Fibroblast of lung (primary cell): ENCODE measurements at places on chromosomes 6 and 20. TPM values are rescaled to one million over a fixed set of nuclear protein-coding genes. Genes with fewer than 3 reads are reported as not detected.

HLA-DRB5 gene
- total RNA-seq = not detected in 2 replicates

DNA sequence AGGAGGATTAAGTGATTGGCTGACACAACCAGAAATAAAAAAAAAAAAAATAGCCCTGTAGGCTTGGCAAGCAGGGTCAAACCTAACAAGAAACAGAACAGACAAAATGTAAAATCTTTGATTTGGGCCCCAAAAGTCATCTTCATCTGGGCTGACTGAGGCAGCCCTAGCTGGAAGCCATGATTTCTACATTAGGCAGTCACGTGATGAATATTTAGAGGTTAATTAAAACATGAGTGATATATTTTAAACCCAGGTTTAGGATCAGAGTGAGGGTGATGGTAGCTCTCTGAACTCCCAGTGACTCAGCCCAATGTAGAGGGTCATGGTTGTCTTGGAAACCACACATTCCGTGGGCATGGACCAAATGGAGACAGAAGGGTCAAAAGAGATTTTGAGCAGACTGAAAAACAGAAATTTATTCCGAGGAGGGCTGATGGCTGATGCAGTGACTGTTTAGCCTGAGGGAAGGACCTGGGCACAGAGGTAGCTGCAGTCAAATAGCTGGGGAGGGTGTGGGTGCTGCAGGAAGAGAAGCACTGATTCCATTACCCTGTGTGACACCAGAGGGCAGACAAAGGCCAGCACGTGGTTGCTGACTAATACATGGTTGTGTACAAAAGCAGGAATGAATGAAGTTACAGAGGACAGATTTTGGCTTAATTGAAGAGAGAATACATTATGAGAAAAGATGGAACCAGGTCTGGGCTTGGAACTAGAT, 573.1 kb upstream of the CHD6 start:
- no peak overlapping the region for H3K27ac ChIP-seq
- no peaks in the 10 kb centered on the region for H3K27me3 ChIP-seq
- H3K4me1 ChIP-seq = no peaks in the 10 kb centered on the region
- H3K36me3 ChIP-seq = no peaks in the 10 kb centered on the region
- no peak for DNase-seq

DNA sequence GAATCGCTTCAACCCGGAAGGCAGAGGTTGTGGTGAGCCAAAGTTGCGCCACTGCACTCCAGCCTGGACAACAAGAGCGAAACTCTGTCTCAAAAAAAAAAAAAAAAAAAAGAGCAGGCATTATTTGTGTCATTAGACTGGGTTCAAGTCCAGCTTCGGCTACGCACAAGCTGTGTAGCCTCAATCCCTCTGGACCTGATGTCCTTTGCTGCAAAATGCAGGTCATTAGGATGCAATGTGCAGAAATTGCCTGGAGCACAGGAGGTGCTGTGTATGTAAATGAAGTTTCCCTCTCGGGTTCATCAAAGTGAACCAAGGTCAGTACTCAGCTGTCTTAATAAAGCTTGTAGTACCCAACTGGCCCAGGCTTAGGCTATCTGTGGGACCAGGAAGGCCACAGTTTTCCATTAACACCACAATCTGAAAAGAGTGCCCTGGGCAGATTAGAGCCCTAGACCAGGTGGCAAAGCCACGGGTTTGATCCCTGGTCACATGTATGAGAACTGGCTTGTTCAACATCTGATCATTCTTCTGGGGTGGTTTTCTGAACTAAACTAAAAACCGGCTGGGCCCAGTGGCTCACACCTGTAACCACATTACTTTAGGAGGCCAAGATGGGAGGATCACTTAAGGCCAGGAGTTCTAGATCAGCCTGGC, 155.3 kb downstream of the ZMYND8 start:
- H3K4me1 ChIP-seq = no peaks in the 10 kb centered on the region
- no peak overlapping the region for H3K4me3 ChIP-seq
- no peak for DNase-seq
- H3K27me3 ChIP-seq = no peaks in the 10 kb centered on the region

DNA sequence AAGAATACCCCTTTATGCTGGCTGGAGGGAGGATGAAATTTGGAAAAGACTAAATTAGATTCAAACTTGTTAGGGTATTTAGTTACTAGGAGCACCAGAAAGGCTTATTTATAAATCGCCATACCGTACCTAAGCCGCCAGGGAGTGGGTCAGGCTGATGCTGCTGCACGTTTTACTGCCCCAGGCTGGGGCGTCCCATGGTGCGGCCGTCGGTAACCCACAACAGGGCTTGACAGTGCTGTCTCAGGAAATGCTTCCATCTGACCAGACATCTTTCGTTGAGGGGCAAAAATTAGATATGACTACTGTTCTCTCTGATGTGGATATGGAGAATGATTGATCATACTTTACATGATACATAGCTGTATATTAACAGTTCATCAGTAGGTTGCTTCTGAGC, 52.9 kb downstream of the ARID1B start:
- no peaks in the 10 kb centered on the region for H3K27me3 ChIP-seq
- DNase-seq = no peak
- H3K36me3 ChIP-seq = no peaks in the 10 kb centered on the region
- no peak overlapping the region for H3K27ac ChIP-seq
- H3K4me1 ChIP-seq = peaks cover 8% of the 10 kb centered on the region

DNA sequence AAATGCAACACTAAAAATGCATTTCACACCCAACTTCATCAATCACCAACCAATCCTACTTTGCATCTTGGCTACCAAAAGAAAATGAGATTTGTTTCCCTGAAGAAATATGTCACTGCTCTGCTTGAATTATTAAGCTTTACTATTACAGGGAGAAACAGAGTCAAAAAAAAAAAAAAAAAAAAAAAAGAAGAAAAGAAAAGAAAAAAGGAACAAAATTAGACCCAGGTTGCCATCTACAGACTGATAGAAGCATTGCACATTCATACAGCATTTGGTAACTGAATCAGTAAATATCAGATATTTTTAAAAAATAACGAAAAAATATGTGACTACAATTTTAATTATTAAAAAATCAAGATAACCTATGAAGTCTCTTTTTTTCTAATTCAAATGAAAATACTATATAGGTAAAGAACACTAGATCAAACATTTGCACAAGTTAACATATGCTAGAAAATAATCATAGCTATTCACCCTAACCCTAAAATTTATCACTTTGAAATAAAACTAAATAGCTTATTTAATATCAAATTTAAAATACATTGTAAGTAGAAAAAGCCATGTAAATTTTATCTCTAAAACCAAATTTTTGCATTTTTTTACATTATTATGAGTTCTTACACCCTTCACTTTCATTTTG, 83.3 kb downstream of the DCDC2 start:
- H3K4me3 ChIP-seq = no peak overlapping the region
- H3K36me3 ChIP-seq = no peaks in the 10 kb centered on the region
- H3K27ac ChIP-seq = no peak overlapping the region

DNA sequence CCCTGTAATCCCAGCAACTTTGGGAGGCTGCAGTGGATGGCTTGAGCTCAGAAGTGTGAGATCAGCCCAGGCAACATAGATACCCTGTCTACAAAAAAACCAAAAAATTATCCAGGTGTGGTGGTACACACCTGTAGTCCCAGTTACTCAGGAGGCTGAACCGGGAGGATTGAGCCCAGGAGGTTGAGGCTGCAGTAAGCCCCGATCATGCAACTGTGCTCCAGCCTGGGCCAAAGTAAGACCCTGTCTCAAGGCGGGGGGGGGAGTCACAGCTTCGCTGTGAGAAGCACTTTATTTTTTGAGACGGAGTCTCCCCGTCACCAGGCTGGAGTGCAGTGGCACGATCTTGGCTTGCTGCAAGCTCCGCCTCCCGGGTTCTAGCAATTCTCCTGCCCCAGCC, 54.2 kb downstream of the EZR start:
- H3K4me1 ChIP-seq = no peaks in the 10 kb centered on the region
- no peak overlapping the region for H3K27ac ChIP-seq
- no peaks in the 10 kb centered on the region for H3K27me3 ChIP-seq
- DNase-seq = no peak
- H3K4me3 ChIP-seq = no peak overlapping the region

GRCh38 chr6:3921663-3922062, 72.5 kb downstream of the FAM50B start:
- no peaks in the 10 kb centered on the region for H3K27me3 ChIP-seq
- H3K27ac ChIP-seq = no peak overlapping the region
- DNase-seq = no peak
- H3K4me1 ChIP-seq = peaks cover 2% of the 10 kb centered on the region
- H3K4me3 ChIP-seq = no peak overlapping the region
- no peaks in the 10 kb centered on the region for H3K36me3 ChIP-seq

CST2 gene
- total RNA-seq = not detected in 2 replicates

GRCh38 chr6:124298730-124299129, 495.1 kb downstream of the NKAIN2 start:
- H3K4me3 ChIP-seq = no peak overlapping the region
- no peak overlapping the region for H3K27ac ChIP-seq
- no peaks in the 10 kb centered on the region for H3K4me1 ChIP-seq
- H3K36me3 ChIP-seq = no peaks in the 10 kb centered on the region

DNA sequence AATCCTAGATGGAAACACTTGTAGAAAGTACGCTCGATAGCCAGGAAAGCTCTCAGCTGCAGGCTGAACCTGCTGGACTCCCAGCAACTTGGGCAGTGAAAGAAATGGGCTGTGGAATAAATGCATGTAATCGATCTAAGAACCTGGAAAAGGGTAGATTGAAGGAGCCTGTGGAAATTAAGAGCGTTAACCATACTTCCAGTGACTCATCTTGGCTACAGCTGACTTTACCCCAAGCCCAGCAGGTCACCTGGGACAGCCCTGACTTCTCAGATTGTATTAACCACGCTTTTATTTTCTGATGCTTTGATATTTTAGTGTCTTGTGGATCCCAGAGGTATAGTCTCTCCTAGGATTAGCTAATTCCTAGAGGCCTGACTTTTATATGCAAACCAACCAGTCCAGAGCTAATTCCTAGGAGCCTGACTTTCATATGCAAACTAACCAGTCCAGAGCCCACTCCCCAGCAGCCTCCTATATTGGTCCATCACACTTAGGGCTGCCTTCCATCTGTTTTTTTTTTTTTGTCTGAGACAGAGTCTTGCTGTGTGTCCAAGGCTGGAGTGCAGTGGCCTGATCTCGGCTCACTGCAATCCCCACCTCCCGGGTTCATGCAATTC, 86.3 kb downstream of the GMPR start:
- DNase-seq = peak; percentile 59
- H3K27ac ChIP-seq = no peak overlapping the region
- H3K4me1 ChIP-seq = peaks cover 31% of the 10 kb centered on the region
- H3K4me3 ChIP-seq = no peak overlapping the region
- H3K36me3 ChIP-seq = peaks cover 8% of the 10 kb centered on the region

GRCh38 chr6:39113788-39114187, 1.2 kb downstream of the SAYSD1 start:
- no peak overlapping the region for H3K27ac ChIP-seq
- no peak overlapping the region for H3K4me3 ChIP-seq
- H3K36me3 ChIP-seq = no peaks in the 10 kb centered on the region
- DNase-seq = no peak
- H3K4me1 ChIP-seq = peaks cover 3% of the 10 kb centered on the region
- H3K27me3 ChIP-seq = no peaks in the 10 kb centered on the region

GRCh38 chr6:132812255-132812732, 2.1 kb upstream of the RPS12 start:
- peak overlapping the region; percentile 87 for H3K27ac ChIP-seq
- peaks cover 5% of the 10 kb centered on the region for H3K36me3 ChIP-seq
- peak; percentile 63 for DNase-seq
- peaks cover 5% of the 10 kb centered on the region for H3K4me1 ChIP-seq
- peaks cover 5% of the 10 kb centered on the region for H3K27me3 ChIP-seq
- H3K4me3 ChIP-seq = peak overlapping the region; percentile 98

DNA sequence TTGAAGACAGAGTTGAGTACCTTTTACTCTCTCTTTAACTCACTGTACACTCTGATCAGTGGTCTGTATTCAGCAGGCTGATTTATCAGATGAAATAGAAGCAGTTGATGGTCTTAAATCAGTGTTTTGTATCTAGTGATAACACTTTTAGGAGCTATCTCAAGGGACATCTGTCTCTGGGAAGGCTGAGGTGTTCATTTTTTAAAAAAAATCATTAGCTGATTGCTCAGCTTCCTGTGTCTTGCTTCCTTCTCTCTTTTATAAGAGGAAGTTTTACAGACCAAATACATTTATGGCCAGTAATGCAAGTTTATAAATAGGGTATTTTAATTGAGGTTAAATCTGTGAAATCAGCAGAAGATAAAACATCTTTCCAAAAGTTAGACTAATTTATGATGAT, 12.0 kb upstream of the CCDC170 start:
- H3K27me3 ChIP-seq = no peaks in the 10 kb centered on the region
- no peak for DNase-seq
- H3K4me1 ChIP-seq = peaks cover 3% of the 10 kb centered on the region
- no peak overlapping the region for H3K27ac ChIP-seq
- no peak overlapping the region for H3K4me3 ChIP-seq

FAM83C gene
- total RNA-seq = not detected in 2 replicates

NNAT gene
- total RNA-seq = 0.26 and 0.83 TPM in 2 replicates

SAMD10 gene
- 0.77 and 0.99 TPM in 2 replicates for total RNA-seq

ZNF391 gene
- 1.3 and 2.8 TPM in 2 replicates for total RNA-seq

DNA sequence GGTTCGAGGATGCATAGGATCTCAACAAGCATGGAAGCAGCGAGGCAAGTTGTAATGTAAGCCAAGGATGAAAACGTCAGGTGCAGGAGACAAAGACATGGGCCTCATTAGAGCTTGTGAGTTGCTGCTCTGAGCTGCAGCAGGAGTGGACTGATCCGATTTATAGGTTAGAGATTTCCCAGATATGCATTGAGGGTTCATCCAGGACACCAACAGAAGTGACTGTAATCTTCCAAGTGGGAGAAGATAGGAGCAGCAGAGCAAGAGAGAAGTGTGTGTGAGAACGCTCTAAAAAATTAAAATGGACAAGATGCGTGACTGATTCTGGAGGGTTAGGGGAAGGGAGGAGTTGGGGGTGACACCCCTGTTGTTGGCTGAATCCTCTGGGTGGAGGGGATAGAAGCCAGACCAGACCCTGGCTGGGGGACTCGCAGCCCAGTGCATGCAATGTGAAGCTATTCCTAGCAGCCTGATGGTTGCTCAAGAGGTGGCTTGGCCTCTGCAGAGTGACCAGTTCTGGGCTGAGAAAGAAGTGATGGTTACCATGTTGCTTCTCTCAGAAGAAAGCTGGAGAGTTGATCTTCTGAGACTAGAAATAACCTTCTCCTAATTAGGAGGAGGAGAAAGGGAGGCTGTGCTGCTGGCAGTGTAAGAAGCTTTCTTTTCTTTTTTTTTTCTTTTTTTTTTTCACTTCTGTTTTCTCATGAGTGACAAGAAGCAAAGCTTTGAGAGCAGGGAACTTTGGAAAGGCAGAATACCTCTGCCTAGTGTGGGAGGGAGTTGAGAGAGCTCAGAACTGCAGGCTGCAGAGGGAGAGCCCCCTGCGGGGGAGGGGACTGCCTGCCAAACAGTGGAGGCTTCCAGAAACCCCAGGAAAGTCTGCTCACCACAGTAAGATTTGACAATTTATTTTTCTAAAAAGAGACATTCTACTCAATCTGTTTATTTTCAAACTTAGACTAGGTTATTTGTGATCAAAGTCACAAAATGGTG, 116.9 kb downstream of the SLX4IP start:
- H3K36me3 ChIP-seq = no peaks in the 10 kb centered on the region
- H3K4me1 ChIP-seq = no peaks in the 10 kb centered on the region
- no peaks in the 10 kb centered on the region for H3K27me3 ChIP-seq
- no peak overlapping the region for H3K4me3 ChIP-seq
- H3K27ac ChIP-seq = no peak overlapping the region
- DNase-seq = no peak
